A549 treated with RU486 at 1 μM for 4 hours (cell line): ENCODE measurements at places on chromosomes 7 and 10. TPM values are rescaled to one million over a fixed set of nuclear protein-coding genes. Genes with fewer than 3 reads are reported as not detected.

The ADAP1 gene
- total RNA-seq, result 4.0 to 5.0 TPM (median 4.8 TPM) in 5 replicates

The PLAU gene
- total RNA-seq, result 119 to 135 TPM (median 123 TPM) in 5 replicates

The PNLIPRP3 gene
- not detected in 5 replicates for total RNA-seq

The NKX2-3 gene
- total RNA-seq, result 0.07 to 0.09 TPM (median 0.08 TPM) in 4 of 5 replicates, not detected in the other

The ADCYAP1R1 gene
- 0.05 to 0.12 TPM (median 0.08 TPM) in 3 of 5 replicates, not detected in the others for total RNA-seq
